NCI-H345 (cell line): ENCODE measurements at places on chromosomes 7 and 10.

DNA sequence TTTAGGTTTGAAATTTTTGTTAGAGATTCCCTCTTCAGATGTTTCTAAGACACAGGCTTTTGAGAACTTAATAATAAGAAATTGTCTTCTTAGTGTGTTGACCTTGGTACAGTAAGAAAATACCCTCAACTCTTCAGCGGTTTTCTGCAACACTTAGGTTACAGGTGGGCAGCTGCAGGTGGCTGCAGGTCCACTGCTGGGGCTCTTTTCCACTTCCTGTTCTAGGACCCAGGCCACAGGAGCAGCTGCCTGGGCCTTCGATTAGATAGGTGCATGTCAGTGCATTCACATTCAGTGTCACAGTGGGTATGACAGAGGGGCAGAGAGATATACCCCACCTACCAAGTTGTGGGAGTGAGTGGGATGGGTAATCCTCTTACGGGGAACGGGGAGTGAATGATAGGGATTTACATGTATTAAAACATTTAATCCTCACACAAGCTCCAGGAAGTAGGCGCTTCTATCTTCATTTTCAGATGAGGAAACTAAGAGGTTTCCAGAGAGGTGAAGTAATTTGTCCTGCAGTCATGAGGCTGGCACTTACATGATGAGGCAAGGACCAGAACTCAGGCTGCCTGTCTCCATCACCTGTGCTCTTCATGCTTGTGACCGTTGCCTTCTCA, 20.2 kb upstream of the SUV39H2 start:
- no peak for DNase-seq

DNA sequence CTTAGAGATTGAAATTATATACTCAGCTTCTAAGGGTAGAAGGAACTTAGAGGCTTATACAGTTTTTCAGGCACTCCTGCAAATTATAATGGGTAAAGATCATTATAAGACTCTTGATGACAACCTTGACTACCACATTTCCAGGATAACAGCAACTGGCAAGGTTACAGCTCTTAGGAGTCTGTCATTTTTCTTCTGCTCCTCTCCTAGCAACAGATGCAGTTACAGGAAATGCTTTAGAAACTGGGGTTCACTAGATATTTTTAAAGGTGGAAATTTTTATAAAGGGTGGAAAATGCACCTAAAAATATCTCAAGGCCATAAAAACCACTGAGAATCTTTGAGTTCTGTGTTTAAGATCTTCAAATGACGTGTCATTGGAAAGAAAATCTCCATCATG, 185.8 kb downstream of the RELN start:
- no peak for DNase-seq

DNA sequence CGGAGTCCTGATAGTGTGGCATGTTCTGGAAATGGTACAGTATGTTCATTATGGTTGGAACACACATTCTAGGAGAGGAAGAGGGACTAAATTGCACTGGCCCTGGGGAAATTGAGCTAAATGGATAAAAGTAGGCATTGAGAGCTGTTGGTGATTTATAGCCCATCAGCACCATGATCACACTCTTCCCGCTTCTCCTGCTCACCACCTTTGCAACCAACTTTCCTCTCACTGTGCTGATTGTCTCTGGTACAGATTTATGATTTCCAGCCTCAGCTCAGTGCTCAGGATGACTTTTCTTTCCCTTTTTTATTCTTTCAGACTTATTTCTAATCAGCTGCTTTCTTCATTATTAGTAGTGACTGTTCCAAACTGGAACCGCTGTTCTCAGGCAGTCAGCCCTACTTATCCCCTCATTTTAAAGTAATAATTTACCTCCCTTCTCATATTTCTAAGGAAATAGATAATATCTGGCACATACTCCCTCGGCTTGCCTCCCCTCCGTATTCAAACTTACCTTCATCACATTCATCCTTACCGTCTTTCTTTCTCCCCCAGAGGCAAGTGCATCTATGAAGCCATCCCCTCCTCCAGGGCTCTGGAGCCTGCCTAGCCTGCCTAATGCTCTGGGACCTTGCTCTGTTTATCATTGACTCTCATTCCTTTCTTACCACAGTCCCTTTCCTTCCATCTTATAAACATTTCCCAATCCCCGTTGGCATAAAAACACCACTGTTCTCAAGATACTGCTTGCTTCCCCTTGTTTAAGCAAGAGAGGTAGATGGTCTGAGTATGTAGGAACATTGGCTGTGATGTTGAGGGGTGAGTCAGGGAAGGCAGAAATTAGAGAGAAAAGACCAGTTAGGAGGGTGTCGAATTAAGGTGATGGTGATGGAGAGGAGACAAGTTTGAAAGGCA, 51.6 kb upstream of the RPA3 start:
- no peak for DNase-seq

- DNase-seq: peak; percentile 75
Observed at GRCh38 chr10:11017570-11018431, at the start of gene CELF2. TSS of gene CELF2 (plus strand) at chr10:11017872. CDS start at chr10:11018090, 218 bp downstream.

- DNase-seq: no peak
Observed at GRCh38 chr7:30068117-30068516, 39.9 kb downstream of the PLEKHA8 start.

DNA sequence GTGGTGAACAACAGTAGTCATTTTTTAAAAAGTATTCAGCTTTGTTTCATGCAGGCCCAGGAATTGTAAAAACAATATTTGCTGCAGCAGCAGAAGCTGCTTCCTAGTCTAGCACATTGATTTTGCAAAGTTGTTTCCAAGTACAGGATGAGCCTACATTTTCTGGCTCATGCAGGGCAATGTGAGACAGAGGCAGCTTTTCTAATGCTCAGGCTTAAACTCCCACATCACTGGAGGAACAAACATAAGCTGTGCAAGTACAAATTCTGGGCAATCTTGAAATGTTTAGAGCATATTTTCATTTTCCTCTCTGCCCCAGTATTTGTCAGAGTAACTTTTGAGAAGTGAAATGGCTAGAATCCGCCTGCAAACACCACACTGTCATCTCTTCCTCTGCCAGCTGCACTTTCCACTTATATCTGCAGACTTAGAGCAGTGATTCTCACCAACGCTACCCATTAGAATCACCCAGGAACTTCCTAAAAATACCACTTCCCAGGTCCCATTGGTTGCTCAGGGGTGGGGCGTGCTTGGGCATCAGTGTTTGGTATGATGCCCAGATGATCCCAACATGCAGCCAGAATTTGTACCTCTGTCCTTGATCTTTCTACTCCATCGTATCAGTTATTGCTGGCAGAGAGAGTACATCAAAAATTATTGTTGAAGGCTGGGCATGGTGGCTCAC, 304.1 kb upstream of the LRGUK start:
- no peak for DNase-seq

DNA sequence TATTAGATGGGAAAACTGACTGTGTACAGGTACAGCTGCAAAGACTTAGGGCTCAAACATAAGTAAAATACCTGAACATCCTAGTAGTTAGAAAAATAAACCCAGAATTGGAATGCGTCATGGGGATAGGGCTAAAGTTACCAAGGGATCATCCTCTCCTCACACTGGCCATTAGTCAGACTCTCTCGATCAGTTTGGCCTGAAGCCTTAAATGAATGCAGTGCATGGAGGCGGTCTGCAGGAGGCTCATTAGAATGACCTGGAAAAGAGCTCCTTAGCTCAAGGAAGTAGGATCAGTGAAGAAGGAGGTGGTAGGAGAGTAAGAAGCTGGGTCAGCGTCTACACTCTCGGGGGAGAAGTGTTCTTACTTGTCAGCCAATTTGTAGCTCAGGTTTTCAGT, 35.3 kb downstream of the DENND2A start:
- no peak for DNase-seq

DNA sequence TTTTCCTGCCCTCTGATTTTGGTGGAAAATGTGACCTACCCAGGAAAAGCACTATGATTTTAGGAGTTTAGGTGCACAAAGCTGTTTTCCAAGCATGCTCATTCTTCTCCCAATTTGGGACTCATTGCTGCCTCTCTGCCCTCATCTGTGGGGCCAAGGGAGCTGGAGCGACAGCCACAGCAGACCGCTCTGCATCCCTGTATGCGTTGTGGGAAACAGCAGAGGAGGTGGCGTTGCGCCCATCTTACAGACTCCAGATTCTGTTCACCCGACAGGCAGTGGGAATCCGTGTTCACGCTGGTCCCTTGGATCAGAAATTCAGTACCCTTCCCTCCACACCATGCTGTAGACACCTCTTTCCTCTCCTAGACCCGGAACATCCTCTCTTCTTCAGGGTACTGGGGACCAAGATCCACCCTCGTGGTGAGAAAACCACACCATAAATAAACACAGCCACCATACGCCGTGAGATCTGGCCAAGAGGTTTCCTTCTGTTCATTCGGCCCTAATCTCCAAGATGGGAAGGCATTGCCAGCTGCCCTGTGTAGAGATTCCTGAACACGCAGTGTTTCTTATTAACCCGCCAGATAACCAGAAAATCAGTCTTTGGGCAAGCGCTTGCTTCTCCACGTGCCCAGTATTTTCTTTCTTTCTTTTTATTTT, 87.9 kb downstream of the CUX1 start:
- no peak for DNase-seq

- DNase-seq: no peak
Observed at GRCh38 chr7:1137517-1138167, 22.4 kb downstream of the ZFAND2A start.

DNA sequence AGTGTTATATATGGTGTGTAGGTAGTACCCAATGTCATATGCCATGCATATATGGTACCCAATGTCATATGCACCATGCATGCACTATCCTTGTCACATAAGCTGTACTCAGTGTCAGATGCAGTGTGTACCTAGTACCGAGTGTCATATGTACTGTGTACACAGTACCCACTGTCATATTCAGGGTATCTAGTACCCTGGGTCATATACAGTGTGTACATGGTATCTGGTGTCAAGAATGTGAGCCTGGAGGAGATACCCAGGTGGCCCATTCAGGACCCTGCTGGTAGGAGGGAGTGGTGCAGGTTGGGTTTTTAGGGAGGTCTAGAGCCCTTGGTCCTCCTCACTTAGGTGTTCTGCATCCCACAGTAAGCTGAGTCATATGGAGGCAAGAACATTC, 1.8 kb downstream of the ZMYND11 start:
- DNase-seq: peak; percentile 35

GRCh38 chr7:111477462-111478225, 84.6 kb downstream of the IMMP2L start:
- no peak for DNase-seq

DNA sequence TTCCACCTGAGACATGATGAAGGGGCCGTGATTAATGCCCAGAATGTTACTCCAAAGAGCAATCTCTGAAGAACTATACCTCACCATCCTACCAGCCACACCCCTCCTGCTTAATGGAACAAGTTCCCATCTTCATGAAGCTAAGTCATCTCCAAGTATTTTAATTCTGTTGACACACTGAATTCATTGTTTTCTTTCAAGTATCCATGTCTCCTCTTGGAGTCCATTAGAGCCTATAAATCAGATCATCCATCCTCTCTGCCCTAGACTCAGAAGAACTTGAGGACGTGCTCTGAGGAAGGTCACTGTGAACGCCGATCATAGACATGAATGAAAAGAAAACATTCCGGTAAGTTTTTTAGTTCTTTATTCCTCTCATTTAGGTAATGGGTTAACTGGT, 126.8 kb downstream of the RSU1 start:
- DNase-seq: no peak

- no peak for DNase-seq
Observed at GRCh38 chr7:37758501-37759045, 75.0 kb downstream of the GPR141 start.

- DNase-seq: no peak
Observed at GRCh38 chr7:82839063-82839462, 323.6 kb downstream of the PCLO start.

DNA sequence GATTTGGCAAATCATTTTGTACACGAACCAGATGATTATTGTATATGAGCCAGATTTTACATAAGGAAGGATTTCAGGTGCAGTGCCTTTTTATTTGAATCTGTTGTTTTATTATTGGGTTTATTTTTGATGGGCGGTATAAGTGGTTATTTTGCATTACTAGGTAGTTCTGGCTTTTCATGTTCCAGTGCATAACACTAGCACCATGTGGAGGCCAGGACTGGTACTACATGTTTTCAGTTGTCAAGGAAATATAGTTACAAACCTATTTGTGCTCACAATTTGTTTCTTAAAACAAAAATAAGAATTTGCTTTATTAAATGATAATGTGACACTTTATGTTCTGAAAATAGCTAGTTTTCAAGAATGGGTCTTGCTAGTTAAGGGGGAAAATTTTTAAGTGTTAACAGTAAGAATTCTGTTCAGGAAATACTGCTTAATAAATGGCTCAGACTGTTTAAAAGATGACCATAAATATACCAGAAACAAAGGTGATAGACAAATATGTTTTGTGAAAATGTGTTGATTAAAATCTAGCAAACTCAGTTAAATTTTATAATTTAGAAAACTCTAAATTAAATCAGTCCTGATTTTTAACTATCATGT, 7.1 kb upstream of the SEMA3E start:
- DNase-seq: peak; percentile 43

DNA sequence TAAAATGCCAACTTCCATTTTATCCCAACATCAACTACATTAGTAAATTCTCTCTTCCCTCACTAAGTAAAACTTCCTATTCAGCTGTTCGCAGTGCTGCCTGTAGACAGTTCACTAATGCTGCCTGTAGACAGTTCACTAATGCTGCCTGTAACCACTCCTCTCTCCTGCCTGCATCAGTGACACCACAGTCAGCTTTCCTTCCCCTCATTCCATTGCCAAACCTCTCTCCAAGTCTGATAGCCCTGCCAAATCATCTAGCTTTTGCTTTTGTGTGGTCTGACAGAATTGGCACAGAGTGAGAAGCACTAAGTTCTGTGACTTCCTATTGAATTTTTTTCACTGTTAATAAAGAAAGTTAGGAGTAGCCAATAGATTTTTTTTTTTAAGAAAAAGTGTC, 43.0 kb upstream of the MACC1 start:
- no peak for DNase-seq

DNA sequence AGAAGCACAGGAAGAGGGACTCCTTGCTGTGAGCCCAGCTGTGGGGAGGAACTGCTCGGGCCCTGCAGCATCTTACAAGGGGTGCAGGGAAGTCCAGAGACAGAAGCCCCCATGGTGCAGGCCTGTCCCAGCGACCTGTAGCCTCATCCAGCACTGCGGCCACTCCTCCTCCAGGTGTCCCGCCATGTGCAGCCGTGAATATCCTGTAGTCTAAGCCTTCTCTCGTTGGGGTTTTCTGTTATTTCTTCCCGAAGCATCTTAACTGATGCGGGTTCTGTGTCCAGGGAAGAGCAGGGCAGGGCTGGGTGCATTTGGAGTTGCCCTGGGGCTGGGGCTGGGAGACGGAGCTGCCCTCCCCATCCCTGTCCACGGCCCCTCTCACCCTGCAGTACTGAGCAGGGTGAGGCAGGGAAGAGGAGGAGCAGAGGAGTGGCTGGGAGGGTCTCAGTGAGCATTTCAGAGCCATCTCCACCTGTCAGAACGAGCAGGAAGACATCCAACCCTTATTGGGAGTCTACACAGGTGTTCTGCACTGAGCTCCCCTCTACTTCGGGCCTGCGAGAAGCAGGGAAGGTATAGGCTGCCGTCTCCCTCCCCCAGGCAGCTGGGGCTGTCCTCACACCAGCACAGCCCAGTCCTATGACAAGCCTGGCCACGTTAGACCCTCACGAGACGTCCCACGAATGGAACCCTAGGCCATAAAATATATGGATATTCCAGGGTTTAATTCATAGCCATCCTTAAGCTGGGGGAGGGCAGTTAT, 494.5 kb downstream of the DNAJB6 start:
- peak; percentile 12 for DNase-seq
